ENCODE measurements at places on chromosomes 6 and 20. TPM values are rescaled to one million over a fixed set of nuclear protein-coding genes. Genes with fewer than 3 reads are reported as not detected.

GRCh38 chr6:20882014-20882413 is 347.8 kb downstream of the CDKAL1 start:
- no peak for ATAC-seq

GRCh38 chr6:14921170-14921569 is 324.7 kb upstream of the JARID2 start:
- ATAC-seq = peak; percentile 47

The UNC5CL gene
- 0.56 TPM for total RNA-seq

GRCh38 chr20:46022411-46023147 is 6.4 kb upstream of the SLC12A5 start:
- peak; percentile 37 for ATAC-seq

The AGER gene
- total RNA-seq = 2.7 TPM

GRCh38 chr20:19783966-19784401 is 25.9 kb downstream of the RIN2 start:
- peak; percentile 53 for ATAC-seq

GRCh38 chr6:12909833-12910232 is 193.3 kb downstream of the PHACTR1 start:
- no peak for ATAC-seq

- no peak for ATAC-seq
Measured at GRCh38 chr6:47238456-47238995, 71.2 kb downstream of the TNFRSF21 start.

The HLA-DMB gene
- 5.5 TPM for total RNA-seq

The GRM1 gene
- total RNA-seq = not detected

- peak; percentile 43 for ATAC-seq
Measured at GRCh38 chr6:142155895-142156757, 9.1 kb downstream of the VTA1 start.

The MYL9 gene
- total RNA-seq = 28.8 TPM

The DOP1A gene
- 16.3 TPM for total RNA-seq

GRCh38 chr6:21098744-21099143 is 494.8 kb upstream of the SOX4 start:
- no peak for ATAC-seq
